ENCODE measurements at places on chromosomes 16 and 17.

DNA sequence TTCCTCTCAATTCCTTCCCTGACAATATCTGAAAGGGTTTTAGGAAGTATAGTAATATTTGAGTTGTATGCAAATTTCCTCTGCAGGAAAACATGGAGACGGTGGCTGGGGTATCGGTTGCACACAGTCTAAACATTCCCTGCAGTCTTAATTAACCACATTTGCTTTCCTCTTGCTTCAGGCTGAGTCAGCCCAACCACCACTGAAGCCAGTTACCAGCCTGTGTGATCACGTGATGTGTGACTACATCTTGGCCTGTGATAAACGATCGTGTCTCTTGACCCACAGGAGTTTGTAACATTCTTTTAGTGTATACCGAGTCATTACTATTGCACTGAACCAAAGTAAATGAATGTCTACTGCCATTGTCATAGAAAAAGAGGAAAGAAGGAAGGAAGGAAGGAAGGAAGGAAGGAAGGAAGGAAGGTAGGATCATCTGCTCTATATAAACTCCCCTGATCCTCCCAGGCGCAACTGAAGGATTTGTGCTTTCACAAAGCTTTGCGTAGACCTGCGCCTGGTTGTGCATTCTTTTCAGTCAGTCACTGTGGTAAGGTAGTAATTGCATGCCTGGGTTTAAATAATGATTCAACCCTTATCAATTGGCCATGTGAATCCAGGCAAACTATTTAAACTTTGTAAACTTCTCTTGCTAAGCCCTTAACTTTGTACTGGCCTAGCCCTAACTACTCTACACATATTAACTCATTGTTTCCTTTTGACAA lies 280.6 kb upstream of the SALL1 start:
- DNase-seq, result no peak

DNA sequence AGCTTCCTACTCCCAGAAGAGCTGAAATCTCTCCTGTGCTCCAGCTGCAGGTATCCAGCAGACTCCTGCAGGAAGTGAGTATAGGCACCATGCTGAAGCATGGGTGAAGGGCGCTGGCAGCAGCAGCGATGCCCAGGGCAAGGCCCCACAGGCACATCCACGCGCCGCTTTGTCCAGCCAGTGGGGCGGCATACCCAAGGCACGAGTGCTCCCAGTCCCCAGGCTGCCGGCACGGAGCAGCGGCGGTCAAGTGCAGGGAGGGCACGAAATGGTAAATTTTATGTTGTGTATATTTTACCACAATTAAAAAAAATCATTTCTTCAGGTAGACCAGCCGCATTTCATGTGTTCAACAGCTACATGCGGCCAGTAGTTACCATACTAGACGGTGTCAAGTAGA lies 73.1 kb downstream of the HIC1 start:
- DNase-seq, result no peak

DNA sequence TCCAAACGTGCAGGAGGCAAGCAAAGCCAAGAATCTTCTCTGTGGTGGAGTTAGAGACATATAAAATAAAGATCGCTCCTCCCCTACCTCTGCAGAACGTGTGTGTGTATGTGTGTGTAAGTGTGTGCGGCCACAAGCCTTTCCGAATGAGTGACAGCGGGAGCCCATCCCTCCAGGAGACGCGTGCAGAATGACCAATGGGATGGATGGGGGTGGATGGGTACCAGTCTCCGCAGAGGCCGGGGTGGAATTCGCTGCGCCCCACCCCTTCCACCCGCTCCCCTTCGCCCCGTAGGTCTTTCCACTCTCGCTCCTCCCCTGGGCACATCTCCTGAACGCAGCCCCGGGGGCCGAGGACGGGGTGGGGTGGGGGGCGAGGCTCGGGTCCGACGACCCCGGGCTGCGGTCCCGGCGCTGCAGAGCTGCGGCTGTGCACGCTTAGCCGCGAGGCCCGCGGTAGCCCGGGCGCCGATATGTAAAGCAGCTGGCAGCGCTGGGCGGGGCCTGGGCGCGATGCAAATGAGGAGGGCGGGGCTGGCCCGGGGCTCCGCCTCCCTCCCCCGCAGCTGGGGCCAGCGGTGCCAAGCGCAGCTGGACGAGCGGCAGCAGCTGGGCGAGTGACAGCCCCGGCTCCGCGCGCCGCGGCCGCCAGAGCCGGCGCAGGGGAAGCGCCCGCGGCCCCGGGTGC lies at the start of gene PRKCB:
TSS of gene PRKCB (plus strand) at position 594 of the 688 bp plus-strand sequence.
- DNase-seq, result peak; percentile 87

DNA sequence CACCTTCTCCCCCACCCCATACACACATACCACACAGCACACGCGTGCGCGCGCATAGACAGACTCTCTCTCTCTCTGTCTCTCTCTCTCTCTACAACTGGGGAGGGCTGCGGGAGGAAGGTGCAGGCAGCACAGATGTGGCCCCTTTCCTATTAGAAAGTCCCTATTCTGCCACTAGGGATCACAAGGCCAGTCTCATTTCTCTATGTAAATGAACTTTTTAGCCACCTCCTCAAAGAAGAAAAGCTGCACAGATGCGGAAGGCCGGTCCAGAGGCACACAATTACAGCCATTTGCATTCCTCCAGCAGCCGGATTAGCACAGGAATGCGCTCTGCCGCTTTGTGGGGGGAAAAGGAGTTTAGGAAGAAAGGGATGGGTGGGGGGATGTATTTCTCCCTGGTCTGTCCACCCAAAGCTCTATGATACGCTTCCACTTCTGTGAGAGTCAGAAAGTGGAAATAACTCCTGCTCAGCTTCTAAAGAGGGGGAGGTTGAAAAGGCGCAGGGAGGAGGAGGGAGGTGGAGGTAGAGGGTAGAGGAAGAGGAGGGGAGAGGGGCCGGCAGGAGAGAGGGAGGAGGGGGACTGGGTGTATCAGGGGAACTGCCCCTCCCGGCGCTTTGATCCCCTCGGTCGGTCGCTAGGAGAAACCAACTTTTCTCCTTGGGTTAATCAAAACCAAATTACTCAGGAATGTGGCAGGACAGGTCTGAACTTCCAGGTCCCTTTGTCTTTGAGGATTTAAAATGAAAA lies 11.7 kb downstream of the ZFHX3 start:
- no peak for DNase-seq

DNA sequence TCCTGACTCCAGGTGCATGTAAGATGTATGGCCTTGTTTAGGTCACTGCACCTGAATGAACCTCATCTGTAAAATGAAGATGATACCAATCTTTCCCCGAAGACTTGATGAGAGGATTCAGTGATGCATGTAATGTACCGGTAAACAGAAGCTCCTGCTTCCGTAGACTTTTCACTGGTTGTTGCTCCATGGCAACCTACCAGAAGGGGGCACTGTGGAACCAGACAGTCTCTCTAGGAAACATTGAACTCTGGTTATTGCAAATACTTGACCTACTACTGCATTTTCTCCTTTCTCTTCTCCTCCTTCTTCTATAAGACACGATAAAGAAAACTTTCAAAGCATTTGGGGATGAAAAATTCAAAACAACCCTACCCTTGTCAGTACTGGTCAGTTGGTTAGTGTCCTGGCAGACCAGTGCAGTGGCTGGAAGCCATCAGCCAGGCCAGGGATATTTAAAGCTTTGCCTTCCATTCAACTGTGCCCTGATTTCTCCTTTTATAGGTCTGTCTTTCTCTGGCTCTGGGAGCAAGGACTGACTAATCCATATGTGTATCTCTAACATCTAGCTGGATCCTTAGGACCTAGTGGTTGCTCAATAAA lies 667.4 kb upstream of the SALL1 start:
- no peak for DNase-seq

- no peak for DNase-seq
Observed at GRCh38 chr17:50310455-50311111, 35.3 kb upstream of the XYLT2 start.

DNA sequence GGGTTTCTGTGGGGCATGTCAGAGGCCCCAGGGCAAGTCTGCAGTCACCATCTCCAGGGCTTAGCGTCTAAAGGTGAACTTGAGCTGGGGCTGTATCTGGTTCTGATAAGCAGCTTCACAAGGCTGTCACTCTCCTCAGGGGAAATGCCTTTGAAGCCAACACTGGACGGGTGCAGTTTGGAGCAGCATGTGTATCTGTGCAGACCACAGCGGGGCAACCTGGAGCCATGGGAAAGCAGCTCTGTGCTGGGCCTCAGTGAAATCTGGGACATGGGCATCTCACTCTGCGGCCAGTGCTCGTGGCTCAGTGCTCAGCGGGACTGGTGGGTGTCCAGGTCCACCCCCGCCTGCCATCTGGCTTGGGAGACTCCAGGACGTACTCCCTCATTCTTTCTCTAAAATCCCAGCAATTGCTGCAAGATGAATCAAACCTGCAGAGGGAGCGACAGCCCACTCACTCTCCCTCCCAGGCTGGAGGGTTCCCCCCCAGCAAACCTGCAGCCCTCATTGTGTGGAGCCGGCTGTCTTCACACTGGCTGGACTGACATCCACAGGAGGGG lies 63.5 kb downstream of the PRMT7 start:
- no peak for DNase-seq

- no peak for DNase-seq
Observed at GRCh38 chr16:59905606-59906005, 1171.5 kb upstream of the GOT2 start.

GRCh38 chr17:1882836-1883235 lies 53.0 kb downstream of the RPA1 start:
- DNase-seq, result peak; percentile 15

Measured in central memory CD4-positive, alpha-beta T cell (primary cell).